Activated T-cell treated with anti-CD3 and anti-CD28 coated beads, Interleukin-2, amount 50 U/mL, for 4 hours (primary cell): ENCODE measurements at places on chromosomes 7 and 10.

- no peak for DNase-seq
Measured at GRCh38 chr7:4661871-4662270, 20.2 kb upstream of the FOXK1 start.

DNA sequence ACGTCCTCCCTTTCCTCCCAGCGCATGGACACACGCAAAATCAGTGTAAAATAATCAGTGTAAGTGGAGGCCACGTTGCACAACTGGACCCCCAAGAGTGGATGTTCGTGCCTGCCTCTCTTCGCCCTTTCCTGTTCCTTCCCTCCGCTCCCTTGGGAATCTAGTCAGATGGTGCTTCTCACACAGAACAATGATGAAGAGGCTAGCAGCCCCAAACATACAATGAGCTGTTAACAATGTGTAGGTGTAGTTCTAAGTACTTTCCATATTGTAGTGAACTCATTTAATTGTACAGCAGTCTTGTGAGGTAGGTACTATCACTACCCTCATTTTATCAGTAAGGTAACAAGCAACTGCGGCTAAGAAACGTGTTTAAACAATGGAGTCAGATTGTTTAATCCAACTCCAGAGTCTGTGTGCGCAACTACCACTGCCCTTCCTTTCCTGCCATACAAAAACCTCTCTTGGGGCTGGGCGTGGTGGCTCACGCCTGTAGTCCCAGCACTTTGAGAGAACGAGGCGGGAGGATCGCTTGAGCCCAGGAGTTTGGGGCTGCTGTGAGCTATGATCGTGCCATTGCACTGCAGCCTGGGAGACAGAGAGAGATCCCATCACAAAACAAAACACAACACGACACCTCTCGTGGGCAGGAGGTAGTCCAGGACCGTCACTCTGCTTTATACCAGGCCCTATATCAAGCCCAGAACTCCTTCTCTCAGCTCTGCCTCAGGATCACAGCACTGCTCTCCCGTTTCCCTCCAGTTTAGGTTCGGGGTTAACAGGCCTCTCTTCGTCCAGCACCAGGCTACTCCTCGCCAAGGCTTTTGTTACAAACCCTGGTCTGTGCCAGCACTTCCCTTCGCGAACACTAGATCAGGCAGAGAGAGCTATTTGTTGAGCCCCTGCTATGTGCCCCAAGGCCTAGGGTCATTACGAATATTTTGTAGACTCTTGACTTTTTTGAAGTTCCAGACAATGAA is 1.1 kb downstream of the FKBP9 start:
- DNase-seq: no peak

- DNase-seq: no peak
Measured at GRCh38 chr10:70885481-70885880, 2.9 kb downstream of the PCBD1 start.

GRCh38 chr10:123462246-123462645 is 203.9 kb upstream of the GPR26 start:
- no peak for DNase-seq
